ENCODE measurements at places on chromosomes 2 and 18. TPM values are rescaled to one million over a fixed set of nuclear protein-coding genes. Genes with fewer than 3 reads are reported as not detected.
A peak's percentile ranks its signal among the peaks of the same experiment; 100 is the strongest.

- no peak for DNase-seq
Observed at GRCh38 chr2:231655894-231656293, 52.4 kb upstream of the PTMA start.

DNA sequence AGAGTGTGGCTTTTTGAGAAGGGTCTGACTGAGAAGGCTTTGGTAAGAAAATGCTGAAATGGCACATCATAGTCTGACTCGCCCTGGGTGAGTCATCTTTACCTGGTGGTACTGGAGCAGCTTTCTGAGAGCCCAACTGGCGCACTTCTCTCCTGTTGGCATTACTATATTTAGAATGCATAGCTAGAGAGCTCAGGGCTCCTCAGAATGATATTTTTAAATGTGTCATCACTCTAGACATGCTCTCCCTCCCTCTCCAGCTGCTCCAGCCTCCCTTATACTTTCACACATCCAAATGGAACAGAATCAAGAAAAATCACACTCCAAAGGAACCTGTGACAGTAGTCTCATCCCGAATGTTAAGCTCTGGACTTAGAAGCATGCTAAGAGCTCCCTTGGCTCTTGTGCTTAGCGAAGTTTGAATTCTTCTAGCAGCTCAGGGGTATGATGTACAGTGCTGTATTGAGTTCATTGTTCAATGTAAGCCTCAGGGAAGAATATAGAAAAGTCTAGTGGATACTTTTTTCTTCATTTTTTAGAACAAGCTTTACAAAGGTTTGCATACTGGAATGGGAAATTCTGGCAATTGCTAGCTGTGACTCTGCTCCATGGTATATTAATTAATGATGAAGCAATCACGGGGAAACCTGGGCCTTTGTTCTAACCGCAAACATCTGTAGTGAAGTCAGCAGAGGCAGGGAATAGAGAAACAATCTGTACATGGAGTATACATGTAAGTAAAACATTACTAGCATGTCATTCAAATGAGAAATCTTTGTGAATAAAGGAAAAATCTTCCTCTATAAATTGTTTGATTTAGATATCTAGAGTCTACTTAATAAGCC, 751.2 kb upstream of the NRXN1 start:
- no peak for DNase-seq

DNA sequence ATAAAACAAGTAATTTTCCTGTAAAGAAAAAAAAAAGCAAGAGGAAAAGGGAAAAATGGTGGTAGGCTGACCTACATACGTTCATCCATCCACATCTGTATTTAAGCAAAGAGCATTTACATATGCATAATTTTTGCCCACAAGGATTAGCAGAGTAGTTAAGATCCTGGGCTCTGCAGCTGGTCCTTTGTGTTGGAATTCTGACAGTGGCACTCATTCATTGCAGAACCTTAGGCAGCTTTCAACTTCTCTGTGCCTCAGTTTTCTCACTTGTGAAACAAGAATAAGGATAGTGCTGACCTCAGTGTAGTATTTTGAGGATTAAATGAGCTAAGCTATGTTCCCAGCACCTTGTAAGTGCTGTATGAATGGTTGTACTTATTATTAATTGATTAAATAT, 211.3 kb downstream of the ARL4C start:
- no peak for DNase-seq

GRCh38 chr2:225002039-225002655, 40.1 kb downstream of the DOCK10 start:
- DNase-seq, result peak; percentile 65

DNA sequence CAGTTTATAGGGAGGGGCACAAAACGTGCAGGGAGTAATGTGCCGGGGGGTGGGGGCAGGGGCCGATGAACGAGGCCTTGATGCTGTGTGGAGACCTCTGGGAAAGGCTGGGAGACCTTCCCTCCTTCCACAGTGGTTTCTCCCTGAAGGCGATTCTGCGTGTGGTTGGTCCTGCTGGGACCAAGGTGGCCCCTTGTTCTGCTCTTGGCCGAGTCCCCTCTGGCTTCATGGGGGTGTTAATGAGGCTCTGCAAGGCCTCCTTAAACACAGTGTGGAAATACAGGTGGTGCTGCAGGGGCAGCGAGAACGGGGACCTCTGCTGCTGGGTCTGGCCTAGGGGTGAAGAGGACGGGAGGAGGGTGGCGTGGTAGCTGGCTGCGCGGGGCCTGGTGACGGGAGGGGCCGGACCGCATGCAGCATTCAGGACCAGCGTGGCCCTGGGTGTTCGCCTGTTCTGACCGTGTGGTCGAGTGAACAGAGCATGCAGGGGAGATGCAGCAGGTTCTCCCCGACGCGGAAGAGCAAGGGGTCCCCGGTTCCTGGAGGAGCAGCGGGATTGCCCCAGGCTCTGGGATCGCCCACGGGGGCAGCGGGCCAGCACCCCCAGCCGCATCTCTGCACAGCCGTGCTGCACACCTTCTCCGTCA, 42.1 kb upstream of the KCNG2 start:
- DNase-seq, result no peak

DNA sequence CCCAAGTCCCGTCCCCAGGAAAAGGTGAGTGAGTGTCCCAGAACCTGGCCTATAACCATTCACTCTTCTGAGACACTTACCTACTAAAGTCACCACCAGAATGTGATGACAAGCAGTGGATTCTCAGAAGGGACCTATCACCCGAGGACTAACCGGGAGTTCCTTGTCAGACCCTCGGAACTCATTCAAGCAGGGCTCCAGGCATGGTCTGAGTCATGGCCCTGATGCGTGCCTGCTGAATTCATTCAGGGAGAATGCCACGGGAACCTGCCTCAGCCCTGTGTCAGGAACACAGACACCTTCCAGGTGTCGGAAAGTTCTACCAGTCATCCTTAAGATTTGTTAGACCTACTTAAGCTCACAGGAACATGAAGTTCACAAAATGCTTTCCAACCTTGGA, 29.8 kb downstream of the ALPK2 start:
- DNase-seq, result no peak

GRCh38 chr18:25510096-25510495, 158.1 kb upstream of the ZNF521 start:
- no peak for DNase-seq

The GALNT14 gene
- polyA plus RNA-seq, result 1.6 TPM

The TMEM178A gene
- polyA plus RNA-seq, result 13.2 TPM
